Activated CD4-positive, alpha-beta T cell treated with anti-CD3 and anti-CD28 coated beads, Interleukin-2, amount 10 ng/mL, durations not matched to agents 7 days and 5 days (primary cell): ENCODE measurements at places on chromosomes 11 and 22.

- H3K27ac ChIP-seq = no peak overlapping the region
- no peak overlapping the region for H3K4me3 ChIP-seq
- H3K4me1 ChIP-seq = no peaks in the 10 kb centered on the region
- DNase-seq = no peak
Observed at GRCh38 chr11:71373791-71374454, 74.3 kb downstream of the DHCR7 start.

GRCh38 chr22:37082251-37082873, 27.2 kb downstream of the TMPRSS6 start:
- peak; percentile 23 for DNase-seq
- peaks cover 72% of the 10 kb centered on the region for H3K4me1 ChIP-seq
- H3K27ac ChIP-seq = peak overlapping the region; percentile 6
- no peak overlapping the region for H3K4me3 ChIP-seq
- no peaks in the 10 kb centered on the region for H3K36me3 ChIP-seq

- H3K27me3 ChIP-seq = no peaks in the 10 kb centered on the region
- H3K27ac ChIP-seq = no peak overlapping the region
- no peaks in the 10 kb centered on the region for H3K4me1 ChIP-seq
- no peaks in the 10 kb centered on the region for H3K36me3 ChIP-seq
- DNase-seq = no peak
Observed at GRCh38 chr22:47032956-47033647, 270.7 kb downstream of the TBC1D22A start.

- peaks cover 34% of the 10 kb centered on the region for H3K4me1 ChIP-seq
- peak overlapping the region; percentile 69 for H3K4me3 ChIP-seq
- no peaks in the 10 kb centered on the region for H3K27me3 ChIP-seq
- DNase-seq = peak; percentile 83
- no peaks in the 10 kb centered on the region for H3K36me3 ChIP-seq
Observed at GRCh38 chr11:9759519-9760192, 95.8 kb downstream of the SWAP70 start.
